ENCODE measurements at places on chromosomes 16 and 17. TPM values are rescaled to one million over a fixed set of nuclear protein-coding genes. Genes with fewer than 3 reads are reported as not detected.

DNA sequence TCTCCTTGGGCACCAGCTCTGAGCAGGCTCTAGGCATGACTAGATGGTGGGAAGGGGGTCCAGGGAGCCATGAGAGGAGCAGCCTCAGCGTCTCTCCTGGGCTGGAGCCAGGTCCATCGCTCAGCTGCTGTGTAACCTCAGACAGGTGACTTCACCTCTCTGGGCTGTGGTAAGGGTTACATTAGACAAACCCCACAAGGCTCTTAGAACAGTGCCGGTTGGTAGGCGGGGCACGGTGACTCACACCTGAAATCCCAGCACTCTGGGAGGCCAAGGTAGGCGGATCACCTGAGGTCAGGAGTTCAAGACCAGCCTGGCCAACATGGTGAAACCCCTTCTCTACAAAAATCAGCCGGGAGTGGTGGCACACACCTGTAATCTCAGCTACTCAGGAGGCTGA is 18.1 kb upstream of the NPTX1 start:
- H3K27ac ChIP-seq, result no peak overlapping the region
- peaks cover 7% of the 10 kb centered on the region for H3K27me3 ChIP-seq
- no peaks in the 10 kb centered on the region for H3K36me3 ChIP-seq
- no peak for DNase-seq
- no peak overlapping the region for H3K4me3 ChIP-seq

- H3K4me3 ChIP-seq, result no peak overlapping the region
- no peak for DNase-seq
- no peaks in the 10 kb centered on the region for H3K27me3 ChIP-seq
- H3K4me1 ChIP-seq, result peaks cover 18% of the 10 kb centered on the region
- no peak overlapping the region for H3K27ac ChIP-seq
These were observed 809 bp downstream of the PIRT start for GRCh38 chr17:10836966-10837590.

DNA sequence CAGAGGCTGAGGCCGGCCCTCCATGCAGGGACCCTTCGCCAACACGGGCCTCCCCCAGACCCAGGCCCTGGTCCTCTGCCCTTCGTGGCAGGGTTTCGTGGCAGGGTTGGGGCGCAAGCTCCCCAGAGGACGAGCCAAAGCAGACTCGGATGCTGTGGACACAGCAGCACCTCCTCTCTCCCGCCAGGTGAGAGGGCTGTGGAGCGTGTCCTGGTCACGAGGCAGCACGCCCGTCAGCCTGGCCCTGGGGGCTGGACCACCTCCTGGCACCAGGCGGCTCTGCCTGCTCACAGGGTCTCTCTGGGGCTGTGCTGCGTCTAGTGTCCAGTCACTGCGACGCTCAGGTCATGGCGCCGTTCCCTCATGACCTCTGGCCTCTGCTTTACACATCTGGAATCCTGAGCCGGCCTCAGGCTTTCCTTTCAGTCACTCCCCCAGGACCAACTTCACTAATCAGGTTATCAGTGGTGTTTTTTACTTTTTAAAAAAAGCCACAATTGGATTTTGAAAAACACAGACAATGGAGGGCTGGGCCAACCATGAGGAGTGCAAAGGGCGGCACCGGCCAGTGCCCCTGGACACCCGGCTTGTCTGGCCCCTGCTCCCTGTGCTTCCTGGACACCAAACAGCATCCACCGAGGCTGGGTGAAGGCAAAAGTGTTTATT is 5.4 kb downstream of the NDUFAF8 start:
- peaks cover 23% of the 10 kb centered on the region for H3K4me1 ChIP-seq
- H3K4me3 ChIP-seq, result no peak overlapping the region
- H3K36me3 ChIP-seq, result no peaks in the 10 kb centered on the region

- H3K4me1 ChIP-seq, result peaks cover 39% of the 10 kb centered on the region
- no peaks in the 10 kb centered on the region for H3K36me3 ChIP-seq
- H3K27ac ChIP-seq, result no peak overlapping the region
- H3K27me3 ChIP-seq, result peaks cover 22% of the 10 kb centered on the region
- no peak overlapping the region for H3K4me3 ChIP-seq
These were observed 1.8 kb upstream of the CDC42EP4 start for GRCh38 chr17:73313526-73314127.

- H3K27me3 ChIP-seq, result no peaks in the 10 kb centered on the region
- H3K27ac ChIP-seq, result no peak overlapping the region
- H3K36me3 ChIP-seq, result no peaks in the 10 kb centered on the region
These were observed 468.8 kb upstream of the HSBP1 start for GRCh38 chr16:83338941-83339340.

- no peak for DNase-seq
- H3K27ac ChIP-seq, result no peak overlapping the region
- peaks cover 19% of the 10 kb centered on the region for H3K4me1 ChIP-seq
- no peak overlapping the region for H3K4me3 ChIP-seq
- H3K36me3 ChIP-seq, result peaks cover 4% of the 10 kb centered on the region
These were observed 26.8 kb downstream of the GAS7 start for GRCh38 chr17:10171581-10171981.

DNA sequence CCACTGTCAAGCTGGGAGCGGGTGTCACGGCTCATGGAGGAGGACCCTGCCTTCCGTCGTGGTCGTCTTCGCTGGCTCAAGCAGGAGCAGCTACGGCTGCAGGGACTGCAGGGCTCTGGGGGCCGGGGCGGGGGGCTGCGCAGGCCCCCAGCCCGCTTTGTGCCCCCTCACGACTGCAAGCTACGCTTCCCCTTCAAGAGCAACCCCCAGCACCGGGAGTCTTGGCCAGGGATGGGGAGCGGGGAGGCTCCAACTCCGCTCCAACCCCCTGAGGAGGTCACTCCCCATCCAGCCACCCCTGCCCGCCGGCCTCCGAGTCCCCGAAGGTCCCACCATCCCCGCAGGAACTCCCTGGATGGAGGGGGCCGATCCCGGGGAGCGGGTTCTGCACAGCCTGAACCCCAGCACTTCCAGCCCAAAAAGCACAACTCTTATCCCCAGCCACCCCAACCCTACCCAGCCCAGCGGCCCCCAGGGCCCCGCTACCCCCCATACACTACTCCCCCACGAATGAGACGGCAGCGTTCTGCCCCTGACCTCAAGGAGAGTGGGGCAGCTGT is 11.6 kb downstream of the SLC52A1 start:
- no peaks in the 10 kb centered on the region for H3K27me3 ChIP-seq
- H3K4me3 ChIP-seq, result no peak overlapping the region
- no peaks in the 10 kb centered on the region for H3K4me1 ChIP-seq

DNA sequence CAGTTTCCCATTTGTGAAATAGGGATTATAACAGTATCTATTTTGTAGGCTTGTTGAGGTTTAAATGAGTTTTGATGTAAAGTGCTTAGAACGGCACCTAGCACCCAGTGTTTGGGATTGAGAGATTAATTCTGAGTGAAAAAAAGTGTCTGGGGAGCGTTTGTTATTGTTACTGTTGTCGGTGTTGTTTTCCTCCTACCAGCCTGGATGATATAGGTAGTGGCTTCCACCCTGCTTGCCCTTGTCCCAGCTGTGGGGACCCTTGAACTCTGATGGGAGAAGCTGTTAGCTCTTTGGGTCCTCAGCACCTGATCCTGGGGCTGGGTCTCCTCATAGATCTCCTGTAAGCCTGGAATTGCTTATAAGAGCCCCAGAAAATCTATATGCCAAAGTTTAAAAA is 4.9 kb downstream of the FMNL1 start:
- no peak overlapping the region for H3K4me3 ChIP-seq
- peaks cover 35% of the 10 kb centered on the region for H3K27me3 ChIP-seq
- peaks cover 24% of the 10 kb centered on the region for H3K4me1 ChIP-seq
- H3K27ac ChIP-seq, result no peak overlapping the region

KATNIP gene
- 23.0 TPM for total RNA-seq

ALOX15B gene
- 0.73 TPM for total RNA-seq

CACNG5 gene
- 3.1 TPM for total RNA-seq

SCIMP gene
- total RNA-seq, result not detected

NACA2 gene
- not detected for total RNA-seq

SLC13A2 gene
- total RNA-seq, result not detected

SEPTIN12 gene
- not detected for total RNA-seq

All from WTC11 (cell line).